ELR (cell line): ENCODE measurements at places on chromosomes 4 and X.
A peak's percentile ranks its signal among the peaks of the same experiment; 100 is the strongest.

- peak; percentile 72 for DNase-seq
These were observed 219.6 kb downstream of the PTTG2 start for GRCh38 chr4:38179690-38180377.

DNA sequence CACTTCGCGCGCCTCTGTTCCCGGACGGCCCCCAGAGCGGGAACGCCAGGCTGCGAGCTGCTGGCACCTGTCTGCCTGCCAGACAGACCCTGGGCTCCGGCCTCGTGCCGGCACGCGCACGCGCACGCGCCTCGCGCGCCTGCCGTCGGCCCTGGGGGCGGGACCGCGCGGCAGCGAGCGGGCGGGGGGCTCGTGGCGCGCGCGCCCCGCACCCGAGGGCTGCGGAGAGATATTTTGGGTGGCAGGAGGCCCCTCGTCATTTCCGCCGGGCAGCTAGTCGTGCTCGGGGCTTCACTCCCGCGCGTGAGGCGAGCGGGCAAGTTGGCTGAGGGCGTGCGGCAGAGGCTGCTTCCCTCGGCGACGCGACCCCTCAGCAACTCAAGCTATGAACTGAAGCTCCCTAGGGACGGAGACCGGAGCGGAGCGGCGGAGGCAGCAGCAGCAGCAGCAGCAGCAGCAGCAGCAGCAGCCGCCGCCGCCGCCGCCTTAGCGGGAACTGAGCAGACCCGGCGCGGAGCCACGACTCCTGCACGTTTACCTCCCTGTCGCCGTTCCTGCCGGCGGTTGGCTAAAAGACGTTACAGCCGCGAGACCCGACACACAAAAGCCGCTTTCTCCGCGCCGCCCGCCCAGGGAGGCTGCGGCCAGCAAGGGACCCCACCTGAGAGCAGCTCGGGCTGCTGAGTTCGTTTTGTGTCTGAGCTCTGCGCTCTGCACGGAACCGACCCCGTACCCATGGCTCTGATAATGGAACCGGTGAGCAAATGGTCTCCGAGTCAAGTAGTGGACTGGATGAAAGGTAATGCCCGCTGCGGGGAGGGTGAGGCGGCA is at the start of gene CNKSR2:
Gene CNKSR2, plus strand, starts transcription at position 256 of the 831 bp plus-strand sequence. Its CDS starts 480 bp downstream, at position 736.
- peak; percentile 15 for DNase-seq

DNA sequence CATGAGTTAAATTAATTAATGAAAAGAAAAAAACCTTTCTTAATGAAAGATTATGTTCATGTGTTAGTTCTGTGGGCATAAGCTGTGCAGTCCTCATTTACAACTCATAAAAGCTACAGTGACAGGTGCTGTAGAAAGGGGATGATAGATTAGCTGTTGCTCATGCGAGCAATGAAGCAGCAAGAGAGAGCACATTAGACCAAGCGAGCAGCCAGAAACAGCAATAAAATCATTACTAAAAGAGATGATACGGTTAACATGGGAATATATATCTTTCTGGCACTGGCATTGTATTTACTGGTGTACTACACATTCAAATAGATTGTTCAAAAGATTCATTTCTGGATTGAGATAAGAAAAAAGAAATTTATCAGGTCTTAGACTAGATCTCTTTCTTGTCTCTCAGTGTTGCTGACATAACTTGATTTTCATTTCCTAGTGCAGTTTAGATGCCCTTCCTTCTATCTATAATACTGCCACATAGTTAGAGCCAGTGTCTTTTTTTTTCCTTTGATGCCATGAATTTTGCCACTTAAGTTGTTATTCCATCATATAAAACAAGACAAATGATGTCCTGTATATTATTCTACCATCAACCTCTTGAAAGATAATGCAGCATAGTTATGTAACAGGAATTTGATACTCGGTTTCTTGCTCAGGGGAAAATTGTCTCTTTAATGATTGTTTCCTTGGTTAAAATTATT is 164.6 kb downstream of the BANK1 start:
- no peak for DNase-seq

DNA sequence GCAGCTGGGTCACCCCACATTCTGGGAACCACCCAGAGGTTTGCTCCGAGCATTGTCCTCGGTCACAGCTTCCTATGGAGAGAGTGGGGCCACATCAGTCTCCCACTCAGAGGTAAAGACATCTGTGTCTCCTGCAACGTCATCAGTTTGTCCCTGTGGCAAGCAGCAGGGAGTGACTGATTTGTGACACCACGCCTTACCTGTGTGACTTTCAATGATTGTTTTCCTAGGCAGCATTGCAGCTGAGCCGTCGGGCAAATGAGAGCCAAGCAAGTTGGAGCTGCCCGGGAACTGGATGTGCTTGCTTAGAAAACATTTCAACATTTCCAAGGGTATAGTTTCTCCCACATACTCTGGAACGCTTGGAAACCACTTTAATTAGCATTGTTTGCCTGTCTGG is 29.7 kb upstream of the HELT start:
- no peak for DNase-seq

DNA sequence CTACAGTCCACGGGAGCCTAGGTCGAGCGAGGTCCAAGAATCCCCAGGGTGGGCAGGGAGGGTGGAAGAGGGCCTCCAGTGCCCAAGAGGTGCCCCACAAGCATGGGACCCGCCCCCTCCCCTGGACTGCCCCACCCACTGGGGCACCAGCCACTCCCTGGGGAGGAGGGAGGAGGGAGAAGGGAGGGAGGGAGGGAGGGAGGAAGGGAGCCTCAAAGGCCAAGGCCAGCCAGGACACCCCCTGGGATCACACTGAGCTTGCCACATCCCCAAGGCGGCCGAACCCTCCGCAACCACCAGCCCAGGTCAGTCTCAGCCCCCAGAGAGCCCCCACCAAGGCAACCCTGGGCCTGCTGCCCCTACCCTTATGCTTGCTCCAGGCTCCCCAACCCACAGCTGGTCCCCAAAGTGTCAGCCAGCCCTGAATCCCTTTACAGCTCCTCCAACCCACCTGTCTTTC is at the start of gene GATA1:
Gene GATA1, plus strand, starts transcription at position 250 of the 460 bp plus-strand sequence. CDS start 4,520 bp downstream, outside the sequence.
- DNase-seq = no peak

GRCh38 chr4:83362492-83363329 is 28.1 kb upstream of the HPSE start:
- peak; percentile 57 for DNase-seq

GRCh38 chr4:114312338-114312737 is 286.3 kb upstream of the UGT8 start:
- DNase-seq = no peak

DNA sequence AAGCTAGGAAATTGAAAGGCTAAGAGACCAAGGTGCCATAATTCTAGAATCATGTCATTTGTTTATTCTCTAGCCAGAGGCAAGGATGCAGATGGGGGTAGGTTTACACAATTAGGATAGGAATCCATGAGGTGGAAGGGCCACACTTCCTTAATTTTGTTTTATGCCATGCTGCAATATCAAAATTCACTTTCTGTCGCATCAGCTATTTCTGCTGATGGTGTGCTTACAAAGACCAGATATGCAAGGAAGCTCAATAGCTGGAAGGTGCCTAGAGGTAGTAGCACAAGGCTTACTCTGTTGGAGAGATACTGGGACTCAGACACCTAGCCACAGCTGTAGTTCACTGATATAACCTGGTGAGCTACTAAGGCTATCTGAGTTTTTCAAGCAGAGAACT is 328.5 kb downstream of the ADGRL3 start:
- DNase-seq = no peak

- DNase-seq = peak; percentile 12
These were observed 152.5 kb upstream of the SPRY1 start for GRCh38 chr4:123244137-123244536.

DNA sequence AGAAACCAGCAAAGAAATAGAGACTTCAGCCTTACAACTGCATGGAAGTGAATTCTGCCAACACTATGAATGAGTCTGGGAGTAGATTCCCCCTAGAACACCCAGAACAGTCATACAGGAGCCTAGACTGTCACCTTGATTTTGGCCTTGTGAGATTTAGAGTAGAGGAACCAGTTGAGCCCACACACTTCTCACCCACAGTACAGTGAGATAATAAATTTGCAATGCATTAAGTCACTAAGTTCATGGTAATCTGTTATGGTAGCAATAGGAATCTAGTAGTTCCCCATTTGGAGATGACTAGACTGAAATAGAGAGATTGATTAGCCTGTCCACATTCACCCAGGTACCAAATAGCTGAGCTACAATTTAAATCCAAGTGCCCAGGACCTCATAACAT is 59.0 kb downstream of the FAM13A start:
- DNase-seq = no peak

- DNase-seq = no peak
These were observed 9.1 kb downstream of the LNX1 start for GRCh38 chr4:53582194-53582593.

GRCh38 chr4:80386281-80386886 is 50.9 kb downstream of the CFAP299 start:
- DNase-seq = no peak

DNA sequence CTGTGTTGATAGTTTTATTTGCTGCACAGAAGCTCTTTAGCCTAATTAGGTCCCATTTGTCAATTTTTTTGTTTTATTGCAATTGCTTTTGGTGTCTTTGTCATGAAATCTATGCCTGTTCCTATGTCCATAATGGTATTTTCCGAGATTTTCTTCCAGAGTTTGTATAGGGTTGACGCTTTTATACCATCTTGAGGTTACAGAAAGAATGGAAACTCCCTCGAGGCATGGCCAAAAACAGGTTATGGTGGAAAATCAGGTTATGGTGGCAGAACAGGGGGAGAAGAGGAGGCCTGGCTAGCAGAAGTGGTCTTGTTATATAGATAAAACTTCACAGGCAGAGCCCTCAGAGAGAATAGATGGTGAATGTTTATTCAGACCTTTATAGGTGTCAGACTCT is 21.6 kb downstream of the OPHN1 start:
- no peak for DNase-seq

DNA sequence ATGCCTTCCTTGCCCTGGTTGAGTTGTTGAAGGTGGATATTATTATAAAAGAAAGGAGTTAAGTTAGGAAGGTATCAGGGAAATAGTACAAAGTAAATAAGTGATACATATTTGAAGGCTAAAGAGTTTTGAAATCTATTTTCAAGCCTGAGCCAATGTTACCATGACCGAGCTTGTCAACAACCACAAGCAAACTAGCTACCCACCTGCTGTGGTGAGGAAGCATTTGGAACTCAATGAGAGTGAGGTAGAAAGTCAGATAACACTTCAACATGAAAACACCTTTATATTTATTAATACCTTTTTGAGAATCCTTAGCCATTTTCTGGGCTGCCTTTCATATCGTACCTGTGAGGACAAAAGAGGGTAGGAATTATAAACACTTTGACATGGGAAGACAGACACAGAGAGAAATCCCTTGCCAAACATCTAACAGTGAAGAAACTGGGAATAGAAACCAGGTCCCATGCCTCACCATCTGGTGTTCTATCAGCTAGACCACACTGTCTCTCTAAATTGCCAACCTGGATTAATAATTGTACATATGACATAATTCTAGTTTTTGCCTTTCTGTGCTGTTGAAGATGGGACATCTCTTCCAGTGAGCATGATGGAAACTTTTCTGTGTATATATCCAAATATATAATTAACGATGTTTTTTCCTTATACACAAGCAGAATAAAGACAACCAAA is 606.4 kb upstream of the NR3C2 start:
- DNase-seq = no peak

- no peak for DNase-seq
These were observed 311.4 kb upstream of the NDST4 start for GRCh38 chr4:115424852-115425251.

- DNase-seq = peak; percentile 15
These were observed 40.0 kb downstream of the MOSPD2 start for GRCh38 chrX:14913241-14913640.

GRCh38 chrX:111743316-111743715 is 62.3 kb downstream of the ALG13 start:
- no peak for DNase-seq

- DNase-seq = no peak
These were observed 54.4 kb downstream of the KLHL4 start for GRCh38 chrX:87571964-87572363.

DNA sequence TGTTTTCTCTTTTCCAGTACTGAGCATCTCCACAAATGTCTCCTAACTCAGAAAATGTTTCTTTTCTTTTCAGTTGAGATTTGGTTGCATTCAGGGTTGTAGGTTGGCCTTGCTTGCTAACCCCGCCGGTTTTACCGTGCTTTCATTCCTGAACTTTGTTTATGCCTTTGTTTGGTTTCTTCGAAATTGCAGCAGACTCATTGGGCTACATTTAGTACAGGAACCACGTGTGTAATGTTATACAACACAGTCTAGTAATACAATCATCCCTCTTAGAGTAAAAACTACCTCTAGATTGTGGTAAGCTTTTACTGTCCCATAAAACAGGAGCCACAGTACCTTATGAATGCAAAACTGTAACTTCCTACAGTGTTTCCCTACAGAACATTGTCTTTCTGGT is 57.9 kb downstream of the CCKAR start:
- no peak for DNase-seq

DNA sequence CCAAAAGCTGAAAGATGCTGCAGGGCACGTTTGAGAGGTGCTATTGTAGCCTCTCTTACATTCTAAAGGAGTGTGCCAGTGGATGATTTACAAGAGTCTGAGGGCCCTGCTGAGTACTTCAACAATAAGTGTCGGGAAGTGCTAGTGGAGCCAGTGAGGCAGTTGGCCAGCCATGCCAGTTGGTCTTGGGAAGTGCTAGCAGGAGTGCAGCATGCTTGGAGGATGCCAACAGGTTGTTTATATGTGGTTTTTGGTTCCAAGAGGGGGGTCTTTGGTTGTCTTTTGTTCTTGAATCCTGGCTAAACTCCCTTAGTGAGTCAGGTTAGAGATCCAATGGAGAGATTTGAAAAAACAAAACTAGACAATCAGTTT is 335.3 kb downstream of the PABPC4L start:
- DNase-seq = peak; percentile 5

GRCh38 chrX:66013194-66013816 is 26.6 kb downstream of the VSIG4 start:
- DNase-seq = no peak

- no peak for DNase-seq
These were observed 26.4 kb upstream of the PGM2 start for GRCh38 chr4:37799941-37800554.

DNA sequence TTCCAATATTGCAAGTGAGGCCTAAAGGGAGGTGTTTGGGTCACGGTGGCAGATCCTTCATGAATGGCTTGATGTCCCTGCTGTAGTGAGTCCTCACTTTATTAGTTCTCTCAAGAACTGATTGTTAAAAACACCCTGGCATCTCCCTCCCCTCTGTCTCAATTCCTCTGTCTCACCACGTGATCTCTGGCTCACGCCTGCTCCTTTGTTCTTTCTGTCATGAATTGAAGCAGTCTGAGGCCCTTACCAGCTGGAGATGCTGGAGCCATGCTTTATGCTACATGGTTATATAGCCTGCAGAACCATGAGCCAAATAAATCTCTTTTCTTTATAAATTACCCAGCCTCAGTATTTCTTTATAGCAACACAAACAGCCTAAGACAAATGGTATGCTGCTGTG is 980.7 kb upstream of the GRIA3 start:
- DNase-seq = no peak

- DNase-seq = no peak
These were observed 34.4 kb upstream of the SLC34A2 start for GRCh38 chr4:25621027-25621930.

GRCh38 chrX:132748909-132749308 is 209.5 kb downstream of the HS6ST2 start:
- no peak for DNase-seq
